ENCODE measurements at places on chromosomes 13 and 19.

DNA sequence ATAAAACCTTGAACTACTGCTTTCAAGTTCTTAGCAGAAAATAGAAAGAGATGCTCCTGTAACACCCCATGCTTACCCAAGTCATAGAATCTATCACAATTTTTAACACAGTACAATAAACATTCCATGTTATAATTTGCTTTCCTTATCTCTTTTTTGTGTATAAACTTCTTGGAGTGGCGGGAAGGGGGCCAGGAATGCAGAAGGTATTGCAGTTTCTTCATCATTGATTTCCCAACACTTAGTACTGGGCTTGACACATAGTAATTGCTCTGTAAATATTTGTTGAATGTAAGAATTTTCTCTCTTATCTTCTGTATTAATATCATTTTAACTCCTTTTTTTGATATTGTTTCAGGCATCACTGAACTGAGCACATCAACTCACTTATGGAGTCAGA is 535.8 kb downstream of the KCTD12 start:
- no peak for DNase-seq

GRCh38 chr19:46447824-46448223 is 19.1 kb upstream of the PNMA8C start:
- no peak for DNase-seq

- DNase-seq: no peak
Measured at GRCh38 chr13:110555601-110556223, 5.8 kb downstream of the RAB20 start.

DNA sequence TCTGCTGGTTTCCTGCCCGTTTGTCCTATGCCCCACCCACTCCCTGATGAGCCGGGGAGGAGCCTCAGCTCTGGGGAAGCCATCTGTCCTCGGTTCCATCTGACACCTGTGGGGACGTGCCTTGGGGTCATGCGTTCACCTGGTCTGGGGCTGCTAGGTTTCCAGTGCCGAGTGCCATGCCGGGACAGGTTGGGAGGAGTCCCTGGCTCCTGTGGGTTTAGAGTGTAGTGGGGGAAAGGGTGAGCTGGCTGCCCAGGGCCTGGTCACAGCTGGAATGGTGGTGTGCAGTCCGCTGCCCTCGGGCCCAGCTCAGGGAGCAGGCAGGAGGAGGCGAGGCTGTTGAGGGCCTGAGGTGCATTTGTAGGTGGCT is 2.5 kb downstream of the KDM4B start:
- DNase-seq: peak; percentile 39

DNA sequence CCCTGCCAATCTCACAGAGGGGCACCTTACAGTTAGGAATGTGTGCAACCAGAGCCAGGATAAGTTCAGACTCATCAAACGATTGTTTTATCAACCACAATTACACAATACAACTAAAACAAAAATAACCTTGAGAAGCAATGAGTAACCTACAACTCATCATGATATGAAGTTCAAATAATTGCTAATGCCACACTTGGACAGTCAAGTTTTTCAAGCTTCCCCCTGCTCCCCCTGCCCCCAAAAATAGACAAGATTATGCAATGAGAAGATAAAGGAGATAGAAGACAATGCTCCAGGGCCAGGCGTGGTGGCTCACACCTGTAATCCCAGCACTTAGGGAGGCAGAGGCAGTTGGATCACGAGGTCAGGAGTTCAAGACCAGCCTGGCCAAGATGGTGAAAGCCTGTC is 13.6 kb upstream of the KPNA3 start:
- no peak for DNase-seq

DNA sequence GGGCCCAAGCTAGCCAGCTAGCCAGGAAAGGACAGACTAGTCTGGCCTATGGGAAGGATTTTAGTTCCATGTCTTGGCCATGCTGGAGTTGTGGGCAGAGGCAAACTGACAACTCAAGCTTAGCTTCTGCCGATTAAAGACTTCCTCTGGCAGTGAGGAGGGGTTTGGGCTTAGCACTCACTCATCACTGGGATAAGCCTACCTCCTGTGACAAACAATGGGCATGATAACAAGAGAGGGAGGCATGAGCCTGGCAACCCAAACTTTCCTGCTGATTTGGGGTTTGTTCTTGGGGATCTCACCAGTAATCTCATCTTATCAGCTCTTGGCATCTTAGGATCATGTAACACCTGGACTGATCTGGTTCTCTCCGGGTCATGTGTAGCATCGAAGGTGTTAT is 83.6 kb downstream of the KL start:
- no peak for DNase-seq

DNA sequence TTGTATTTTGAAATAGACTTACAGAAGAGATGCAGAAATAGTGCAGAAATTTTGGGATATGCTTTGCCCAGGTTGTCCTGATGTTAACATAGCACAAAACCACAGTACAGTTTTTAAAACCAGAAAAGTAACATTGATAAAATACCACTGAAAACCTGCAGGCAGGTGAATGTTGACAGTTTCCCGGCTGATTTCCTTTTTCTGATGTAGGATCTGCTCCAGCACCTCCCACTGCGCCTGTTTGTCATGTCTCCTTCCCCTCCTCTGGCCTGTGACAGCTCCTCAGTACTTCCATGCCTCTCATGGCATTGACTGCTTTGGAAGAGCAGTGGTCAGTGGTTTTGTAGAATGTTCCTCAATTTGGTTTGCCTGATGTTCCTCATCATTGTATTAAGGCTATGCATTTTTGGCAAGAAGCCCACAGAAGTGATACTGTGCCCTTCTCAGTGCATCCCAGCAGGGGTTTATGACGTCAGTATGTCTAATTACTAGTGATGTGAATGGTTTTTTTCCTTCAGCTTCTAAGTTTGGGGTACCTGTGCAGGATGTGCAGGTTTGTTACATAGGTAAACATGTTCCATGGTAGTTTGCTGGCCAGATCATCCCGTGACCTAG is 31.0 kb downstream of the TDRD12 start:
- DNase-seq: no peak

DNA sequence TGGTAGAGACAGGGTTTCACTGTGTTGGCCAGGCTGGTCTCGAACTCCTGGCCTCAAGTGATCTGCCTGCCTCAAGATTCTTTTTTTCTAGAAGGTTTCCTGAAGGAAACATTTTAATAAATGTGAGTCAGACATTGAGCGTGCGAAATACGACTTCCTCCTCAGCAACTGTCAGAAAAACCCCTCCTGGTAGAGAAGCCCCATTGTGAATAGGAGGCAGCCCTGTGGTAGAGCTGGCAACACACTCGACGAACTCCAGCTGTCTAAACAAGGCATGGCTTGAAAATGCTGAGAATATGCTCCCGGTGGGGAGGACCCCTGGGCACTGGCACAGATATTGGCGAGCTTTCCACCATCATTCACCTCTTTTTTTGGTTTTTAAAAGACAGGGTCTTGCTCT is 9.8 kb downstream of the ZNF333 start:
- no peak for DNase-seq

DNA sequence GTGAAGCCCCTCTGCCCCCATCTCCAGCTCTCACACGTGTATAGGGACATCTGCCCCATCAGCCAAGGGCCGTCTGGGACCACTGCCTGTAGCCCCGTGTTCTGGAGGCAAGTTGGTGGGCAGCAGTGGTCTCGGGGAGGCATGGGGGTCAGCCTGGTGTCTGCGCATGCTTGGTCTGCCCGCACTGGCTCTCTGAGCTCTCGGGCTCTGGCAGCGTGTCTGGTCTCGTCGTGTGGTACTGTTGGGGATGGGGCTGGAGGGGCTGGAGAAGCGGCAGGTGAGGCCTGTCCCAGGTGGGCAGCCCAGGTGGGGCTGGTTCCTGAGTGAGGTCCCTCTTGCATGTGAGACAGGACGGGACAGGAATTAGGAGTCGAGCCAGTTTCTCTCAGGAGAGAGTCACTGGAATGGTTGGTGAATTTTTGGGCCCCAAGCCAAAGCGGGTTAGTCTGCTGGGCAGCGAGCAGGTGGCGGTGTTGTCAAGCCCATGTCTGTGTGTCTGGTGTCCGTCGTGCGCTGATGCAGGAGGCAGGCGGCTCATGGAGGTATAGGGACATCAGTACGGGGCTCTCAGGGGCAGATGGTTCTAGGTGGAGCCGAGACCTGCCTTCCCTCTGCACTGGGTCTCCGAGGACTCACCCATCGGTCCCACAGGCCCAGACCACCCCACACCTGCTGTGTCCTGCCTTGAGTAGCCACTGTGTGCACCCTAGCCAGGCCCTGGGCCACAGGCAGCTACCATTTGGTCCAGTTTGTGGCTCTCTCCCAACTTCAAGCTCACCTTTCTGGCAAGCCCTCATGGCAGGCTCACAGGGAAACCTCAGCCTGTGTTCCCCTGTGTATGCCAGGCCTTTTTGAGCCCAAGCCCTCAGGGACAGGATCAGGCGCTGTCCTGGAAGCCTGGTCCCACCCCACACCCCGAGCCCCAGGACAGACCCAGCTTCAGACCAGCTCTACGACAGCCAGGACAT is 18.2 kb downstream of the COMP start:
- no peak for DNase-seq

- no peak for DNase-seq
Measured at GRCh38 chr19:28520998-28521568, 691.9 kb downstream of the UQCRFS1 start.

DNA sequence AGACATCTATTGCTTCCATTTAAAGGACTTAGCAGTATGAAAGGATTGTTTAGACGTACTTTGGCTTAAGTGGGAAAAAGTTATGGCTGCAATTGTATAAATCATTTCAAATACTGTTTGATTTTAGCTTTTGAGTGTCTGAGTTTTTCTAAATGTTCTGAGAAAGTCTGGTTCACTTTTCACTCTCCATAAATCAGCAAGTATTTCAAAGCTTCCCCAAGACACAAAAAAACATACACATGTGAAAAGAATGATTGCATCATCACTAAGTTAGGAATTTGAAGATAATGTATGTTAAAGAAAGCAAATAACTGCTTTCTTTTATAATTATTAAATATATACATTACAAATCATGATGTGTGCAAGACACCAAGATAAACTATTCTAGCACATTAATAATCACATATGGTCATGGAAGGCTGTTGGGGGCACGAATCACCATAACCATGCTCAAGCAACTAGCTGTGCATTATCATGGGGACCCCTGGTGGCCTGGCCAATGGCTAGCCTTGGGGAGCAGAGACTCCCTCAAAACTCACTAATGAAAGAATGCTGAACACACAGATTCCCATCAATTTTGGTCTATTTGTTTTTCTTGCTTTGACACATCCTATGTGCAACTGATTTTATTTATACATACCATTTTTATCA is 111.1 kb downstream of the MIPEP start:
- no peak for DNase-seq

- DNase-seq: no peak
Measured at GRCh38 chr19:3105641-3106508, 11.7 kb downstream of the GNA11 start.

GRCh38 chr13:42561752-42562467 is 12.0 kb upstream of the TNFSF11 start:
- DNase-seq: no peak

GRCh38 chr13:49292742-49293486 is 45.2 kb downstream of the CDADC1 start:
- DNase-seq: no peak

DNA sequence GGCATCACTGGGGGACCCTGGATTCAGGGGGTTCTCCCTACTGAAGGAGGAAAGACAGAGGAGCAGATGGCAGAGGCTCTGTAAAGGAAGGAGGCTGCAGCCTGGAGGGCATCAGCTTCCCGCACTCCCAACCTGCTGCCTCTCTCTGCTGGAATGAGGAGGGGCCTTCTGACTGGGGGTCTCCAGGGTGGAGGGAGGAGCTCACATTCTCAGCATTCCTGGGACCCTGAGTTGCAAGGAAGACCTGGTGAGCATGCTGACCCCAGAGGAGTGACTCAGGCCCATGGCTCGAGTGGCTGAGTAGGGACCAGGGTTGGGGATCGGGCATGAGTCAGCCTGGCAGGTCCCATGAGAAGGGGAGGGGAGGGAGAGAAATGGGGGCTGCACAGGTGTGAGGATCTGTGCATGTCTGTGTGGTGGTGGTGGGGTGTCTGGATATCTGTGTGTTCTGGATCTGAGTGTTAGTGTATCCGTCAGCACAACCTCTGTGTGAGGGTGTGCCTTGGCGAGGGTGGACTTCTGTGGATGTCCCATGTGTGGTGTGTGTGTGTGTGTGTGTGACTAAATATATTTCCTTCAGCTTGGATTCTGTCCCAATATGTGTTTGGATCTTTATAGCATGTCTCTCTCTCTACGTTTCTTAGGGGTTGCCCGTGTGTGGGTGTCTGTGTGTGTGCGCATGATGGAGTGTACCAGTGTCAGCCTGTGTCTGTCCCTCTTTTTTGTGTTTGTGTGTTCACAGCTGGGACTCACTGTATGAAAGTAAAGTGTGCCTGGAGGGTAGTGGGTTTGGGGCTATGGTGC is 4.6 kb downstream of the AXL start:
- DNase-seq: no peak

DNA sequence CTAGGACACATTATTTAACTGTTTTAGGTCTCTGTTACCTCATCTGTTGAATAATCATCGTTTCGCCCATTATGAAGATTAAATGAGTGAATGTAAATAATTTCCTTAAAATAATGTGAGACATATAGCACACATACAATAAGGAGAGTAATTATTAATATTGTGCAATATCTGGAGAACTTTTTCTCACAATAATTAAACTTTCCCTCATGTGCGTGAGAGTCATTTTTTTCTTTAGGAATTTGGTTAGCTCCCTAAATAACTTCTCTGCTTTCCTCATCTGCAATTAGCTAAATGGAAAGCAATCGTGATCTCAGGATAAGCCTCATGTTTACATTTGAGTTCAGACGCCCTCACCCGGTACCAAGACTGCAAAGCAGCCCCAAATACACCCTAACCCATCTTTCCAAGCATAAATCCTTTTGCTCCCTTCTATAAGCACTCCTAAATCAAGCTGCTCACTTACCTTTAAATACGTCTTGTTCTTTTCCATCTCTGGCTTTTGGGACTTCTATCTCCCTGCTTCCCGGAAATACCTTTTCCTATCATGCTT is 78.8 kb downstream of the MZT1 start:
- DNase-seq: no peak

GRCh38 chr13:46100191-46100815 is 4.5 kb downstream of the CPB2 start:
- no peak for DNase-seq

DNA sequence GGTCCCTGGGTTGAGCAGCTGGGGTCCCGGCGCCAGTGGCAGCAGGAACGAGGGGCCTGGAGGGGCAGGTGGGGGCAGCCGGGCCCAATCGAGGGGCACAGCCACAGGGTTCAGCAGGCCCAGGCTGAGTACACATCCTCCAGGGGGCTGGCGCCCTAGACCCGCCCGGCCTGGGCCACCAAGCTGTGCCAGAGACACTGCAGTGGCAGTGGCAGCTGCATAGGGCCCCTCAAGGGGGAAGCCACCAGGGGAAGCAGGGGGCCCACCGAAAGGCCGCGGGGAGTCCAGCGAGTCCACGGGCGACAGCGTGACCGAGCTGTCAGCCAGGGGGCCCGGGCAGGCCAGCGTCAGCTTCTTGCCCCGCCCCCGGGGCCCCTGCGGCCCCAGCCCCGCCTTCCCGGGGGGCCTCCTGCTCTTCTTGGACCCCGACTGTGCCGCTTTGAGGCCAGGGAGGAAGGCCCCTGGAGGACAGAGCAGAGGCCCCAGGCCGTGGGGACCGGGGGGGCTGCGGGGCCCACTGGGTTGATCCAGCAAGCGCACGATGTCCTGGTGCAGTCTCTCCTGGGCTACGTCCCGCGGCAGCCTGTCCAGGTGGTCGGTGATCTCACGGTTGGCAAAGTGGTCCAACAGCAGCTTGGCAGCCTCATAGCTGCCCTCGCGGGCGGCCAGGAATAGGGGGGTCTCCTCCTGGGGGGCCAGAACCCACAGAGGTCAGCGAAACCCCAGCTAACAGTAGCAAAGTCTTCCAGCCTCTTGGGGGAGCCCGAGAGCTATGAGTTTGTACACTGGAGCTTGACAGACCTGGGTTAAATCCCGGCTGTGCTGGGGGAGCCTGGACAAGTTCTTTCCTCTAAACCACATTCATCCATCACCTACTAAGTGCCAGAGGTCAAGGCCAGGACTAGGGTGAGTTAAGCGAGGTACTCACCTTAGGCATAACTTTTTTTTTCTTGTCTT is 39.5 kb downstream of the NOTCH3 start:
- DNase-seq: no peak

Data from activated naive CD4-positive, alpha-beta T cell treated with anti-CD3 and anti-CD28 coated beads, Interleukin-2, amount 50 U/mL, for 16 hours (primary cell).